ENCODE measurements at places on chromosomes 2 and 18.

DNA sequence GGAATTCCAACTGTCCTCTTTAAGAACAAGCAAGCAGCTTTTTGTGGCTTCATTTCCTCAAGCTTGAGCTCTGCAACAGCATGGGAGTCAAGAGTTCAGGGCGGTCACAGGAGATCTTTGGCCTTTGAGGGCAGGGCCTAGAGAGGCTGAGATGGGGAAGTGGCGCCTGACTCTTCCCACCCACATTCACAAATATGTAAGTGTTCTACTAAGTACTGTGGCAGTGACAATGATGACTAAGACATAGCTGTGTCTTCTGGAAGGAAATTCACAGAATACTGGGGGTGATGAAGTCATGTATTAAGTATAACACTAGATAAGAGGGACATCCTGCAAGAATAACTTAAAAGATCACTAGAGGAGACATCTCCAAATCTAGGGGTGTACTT, 15.0 kb downstream of the RND3 start:
- peak; percentile 91 for DNase-seq

DNA sequence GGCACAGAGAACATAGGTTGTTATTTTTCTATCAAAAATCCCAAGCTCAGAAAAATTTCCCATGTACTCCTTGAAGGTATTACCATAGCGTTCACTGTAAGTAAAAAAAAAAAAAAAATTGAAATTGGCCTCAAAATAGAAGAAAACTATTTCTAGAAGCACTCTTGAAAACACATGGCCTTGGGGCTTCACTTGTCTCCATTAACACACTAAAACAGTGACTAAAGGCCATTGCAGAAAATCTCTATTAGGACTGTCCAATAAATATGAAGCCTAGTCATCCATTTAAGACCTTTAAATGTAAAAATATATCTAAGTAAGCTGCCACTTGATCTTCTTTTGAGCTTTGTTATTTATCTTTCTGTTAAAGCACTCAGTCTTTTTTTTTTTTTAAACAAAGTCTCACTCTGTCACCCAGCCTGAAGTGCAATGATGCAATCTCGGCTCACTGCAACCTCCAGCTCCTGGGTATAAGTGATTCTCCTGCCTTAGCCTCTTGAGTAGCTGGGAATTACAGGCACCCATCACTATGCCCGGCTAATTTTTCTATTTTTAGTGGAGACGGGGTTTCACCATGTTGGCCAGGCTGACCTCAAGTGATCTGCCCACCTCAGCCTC, 35.8 kb downstream of the CCDC68 start:
- no peak for DNase-seq

GRCh38 chr2:165069151-165069550, 113.8 kb upstream of the SLC38A11 start:
- no peak for DNase-seq

DNA sequence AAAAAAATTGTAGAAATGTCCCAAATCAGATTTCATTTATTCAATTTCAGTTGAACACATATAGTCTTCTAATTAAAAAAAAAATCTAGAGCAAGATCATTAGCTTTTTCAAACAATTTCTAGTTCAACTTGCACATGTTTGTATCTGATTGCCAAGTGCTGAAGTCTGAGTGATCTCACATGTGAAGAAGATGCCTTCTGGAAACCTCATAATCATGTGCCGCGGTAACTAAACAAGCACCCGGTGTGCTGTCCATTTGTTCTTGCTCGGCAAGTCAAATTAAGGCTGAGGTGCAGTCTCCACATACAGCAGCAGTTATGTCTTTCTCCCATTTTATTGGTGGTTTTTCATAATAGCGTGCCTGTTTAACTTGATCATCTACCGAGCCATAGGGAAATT, 18.7 kb downstream of the CABLES1 start:
- no peak for DNase-seq

GRCh38 chr2:190607014-190607597, 41.8 kb upstream of the NAB1 start:
- peak; percentile 47 for DNase-seq

DNA sequence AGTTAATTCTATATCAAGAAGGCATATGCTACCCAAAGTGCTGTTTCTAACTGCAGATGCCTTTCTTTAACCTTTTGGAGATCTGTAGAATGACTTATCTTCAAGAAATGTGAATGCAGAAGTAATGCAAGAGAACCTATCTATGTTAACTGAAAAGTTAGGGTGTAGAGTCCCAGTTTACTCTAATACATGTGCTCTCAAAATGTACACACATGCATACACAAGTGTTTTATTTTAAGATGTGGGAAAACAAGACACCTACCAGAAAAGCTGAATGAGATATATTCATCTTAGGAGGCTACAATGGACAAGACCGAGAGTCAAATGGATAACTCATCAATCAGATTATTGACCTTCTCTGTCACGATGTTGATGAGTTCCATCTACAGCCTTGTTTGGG, 80.9 kb downstream of the CDCA7 start:
- DNase-seq, result no peak

All from AG10803 (cell line).